Spinal cord (tissue), 10 donors: ENCODE measurements at places on chromosomes 13 and 19. TPM values are rescaled to one million over a fixed set of nuclear protein-coding genes. Genes with fewer than 3 reads are reported as not detected.

Gene FAM124A
- 6.1 TPM for total RNA-seq

Gene OR7C1
- total RNA-seq = 0.10 TPM

Gene CD37
- total RNA-seq = 2.9 TPM

Gene ABHD13
- 9.0 TPM for total RNA-seq

Gene TLE2
- total RNA-seq = 26.4 TPM

Gene DZIP1
- 82.5 TPM for total RNA-seq

- DNase-seq = no peak
These were observed 9.3 kb upstream of the CALM3 start for GRCh38 chr19:46591870-46592269.

- DNase-seq = no peak
These were observed 17.6 kb upstream of the KLK4 start for GRCh38 chr19:50928831-50929230.

DNA sequence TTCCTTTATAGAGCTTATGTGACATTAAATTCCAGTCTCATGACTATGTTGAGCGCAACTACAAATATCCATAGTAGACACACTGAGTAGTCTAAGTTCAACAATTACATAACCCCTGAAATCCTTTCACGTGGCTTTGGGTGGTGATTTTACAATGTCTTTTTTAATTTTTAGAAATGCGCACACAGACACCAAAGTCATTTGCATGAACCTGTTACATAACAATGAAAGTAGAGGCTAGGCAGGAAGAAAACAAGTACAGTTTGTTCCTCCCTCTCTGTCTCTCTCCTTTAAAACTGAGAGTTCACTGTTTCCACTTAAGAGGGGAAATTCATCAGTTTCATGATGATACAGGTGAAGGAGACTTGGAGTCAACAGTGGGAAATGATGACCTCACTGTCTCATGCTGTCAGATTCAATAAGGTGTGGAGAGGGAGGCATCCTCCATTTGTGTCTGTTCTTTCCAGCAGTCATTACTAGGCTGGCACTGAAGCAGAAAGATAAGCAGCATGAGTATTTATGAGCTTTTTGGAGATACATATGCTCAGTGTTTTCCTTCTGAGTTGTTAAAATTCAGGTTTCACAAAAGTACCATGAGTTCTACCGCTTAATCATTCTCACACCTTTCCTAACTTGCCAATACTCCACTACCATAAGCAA is 201.8 kb downstream of the LHFPL6 start:
- no peak for DNase-seq

DNA sequence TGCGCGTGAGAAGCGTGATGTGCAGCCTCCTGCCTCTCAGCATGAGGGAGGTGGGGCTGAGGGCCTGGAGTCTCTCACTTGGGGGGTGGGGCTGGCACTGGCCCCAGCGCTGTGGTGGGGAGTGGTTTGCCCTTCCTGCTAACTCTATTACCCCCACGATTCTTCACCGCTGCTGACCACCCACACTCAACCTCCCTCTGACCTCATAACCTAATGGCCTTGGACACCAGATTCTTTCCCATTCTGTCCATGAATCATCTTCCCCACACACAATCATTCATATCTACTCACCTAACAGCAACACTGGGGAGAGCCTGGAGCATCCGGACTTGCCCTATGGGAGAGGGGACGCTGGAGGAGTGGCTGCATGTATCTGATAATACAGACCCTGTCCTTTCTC is 8.7 kb downstream of the CD177 start:
- no peak for DNase-seq

GRCh38 chr13:113457510-113457909 is 4.2 kb upstream of the ADPRHL1 start:
- DNase-seq = no peak

DNA sequence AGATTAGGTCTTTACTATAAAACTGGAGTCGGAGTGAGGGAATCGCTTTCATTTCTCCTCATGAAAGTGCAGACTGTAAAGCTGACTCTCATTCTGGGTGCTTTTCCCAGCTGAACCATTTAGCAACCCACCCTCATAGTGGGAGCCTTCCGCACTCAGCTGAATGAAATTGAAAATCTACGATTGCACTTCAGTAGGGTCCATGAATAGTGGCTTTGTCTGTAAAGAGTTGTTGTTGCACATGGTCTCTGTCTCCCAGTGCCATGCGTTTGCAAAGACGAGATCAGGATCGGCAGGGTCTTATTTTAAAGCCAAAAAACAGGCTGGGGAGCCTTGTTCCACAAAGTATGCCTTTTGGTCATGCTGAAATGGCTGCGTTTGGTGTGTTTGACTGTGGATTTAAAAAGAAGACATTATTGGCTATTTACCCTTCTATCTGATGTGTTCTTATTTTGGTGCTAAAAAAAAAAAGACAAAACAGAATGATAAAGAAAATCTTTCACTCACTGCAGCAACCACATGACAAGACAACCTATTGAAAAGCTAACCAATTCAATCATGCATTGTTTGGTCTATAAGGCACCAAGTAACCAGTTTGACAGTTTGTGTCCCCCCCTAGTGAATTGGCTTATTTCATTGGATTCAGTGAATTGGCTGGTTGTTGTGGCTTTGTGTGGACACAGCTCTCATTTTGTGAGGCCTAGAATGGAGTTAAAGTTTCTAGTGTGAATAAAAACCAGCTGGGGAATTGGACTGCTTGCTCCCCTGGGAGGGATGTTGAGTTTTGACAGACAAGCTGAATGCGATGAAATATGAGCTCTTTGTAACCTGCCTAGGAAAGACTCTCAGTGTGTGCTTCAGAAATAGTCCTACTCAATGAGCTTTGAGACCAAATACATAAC is 65.6 kb downstream of the ARHGAP35 start:
- DNase-seq = peak; percentile 88

DNA sequence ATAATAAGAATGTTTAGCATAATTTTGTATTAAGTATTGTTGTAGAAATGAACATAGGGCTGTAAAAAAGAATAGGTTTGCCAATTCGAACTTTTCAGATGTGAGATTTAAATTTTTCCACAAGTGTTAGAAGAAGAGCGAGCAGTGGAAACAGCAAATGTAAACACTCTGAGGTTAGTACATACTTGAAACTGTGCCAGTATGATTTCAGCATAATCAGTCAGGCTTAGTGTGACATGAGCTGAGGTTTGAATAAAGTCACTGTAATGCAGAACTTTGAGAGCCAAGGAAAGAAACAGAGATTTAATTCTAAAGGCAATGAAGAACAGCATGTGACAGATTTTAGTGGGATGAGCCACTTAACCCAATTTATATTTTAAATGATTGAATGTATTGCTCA is 2166.4 kb downstream of the PCDH9 start:
- no peak for DNase-seq

DNA sequence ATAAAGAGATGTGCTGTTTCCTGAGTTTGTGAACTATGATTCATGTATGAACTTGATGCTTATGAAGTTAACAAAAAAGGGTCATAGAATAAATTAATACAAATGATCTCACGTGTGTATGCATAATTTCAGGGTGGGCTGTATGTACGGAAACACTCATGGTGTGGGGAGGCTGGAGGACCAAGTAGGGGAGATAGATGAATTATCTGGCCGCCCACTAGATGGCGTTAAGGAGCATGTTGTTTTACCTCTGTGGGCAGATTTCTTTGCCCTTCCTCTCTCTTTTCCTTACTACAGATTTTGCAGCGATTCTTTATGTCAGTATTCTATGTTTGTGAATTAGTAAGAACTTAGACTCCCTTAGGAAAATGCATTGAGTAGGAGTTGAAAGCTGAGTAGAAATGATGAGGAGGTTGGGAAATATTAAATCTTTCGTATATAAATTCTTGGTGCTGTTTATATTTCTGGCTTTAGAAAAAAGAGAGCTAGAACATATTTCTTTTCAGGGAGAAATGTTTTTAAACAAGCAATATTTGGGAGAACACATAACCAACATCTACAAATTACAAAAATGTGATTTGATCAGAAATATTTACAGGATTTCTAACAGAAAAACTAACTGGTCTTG is 47.4 kb upstream of the TMTC4 start:
- DNase-seq = peak; percentile 58

- no peak for DNase-seq
These were observed 1.1 kb downstream of the TRIM13 start for GRCh38 chr13:49997955-49998354.

DNA sequence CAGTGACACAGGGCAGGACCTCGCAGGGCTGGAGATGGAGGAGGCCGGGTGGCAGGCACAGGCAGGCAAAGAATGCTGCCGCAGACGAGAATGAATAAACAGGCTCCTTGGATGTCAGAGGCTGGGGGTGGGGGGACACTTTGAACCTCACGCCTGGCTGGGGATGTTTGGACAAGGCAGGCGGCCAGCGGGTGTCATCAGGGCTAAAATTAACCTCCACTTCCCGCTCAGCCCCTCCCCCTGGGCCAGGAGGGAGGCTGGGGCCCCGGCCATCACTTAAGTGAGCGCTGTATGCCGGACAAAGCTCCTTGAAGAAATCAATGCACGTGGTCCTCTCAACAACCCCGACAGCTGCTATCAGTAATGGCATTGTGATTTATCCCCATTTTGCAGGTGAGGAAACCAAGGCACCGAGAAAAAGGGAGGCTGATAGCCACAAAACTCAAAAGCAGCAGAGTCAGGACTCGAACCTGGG is 10.3 kb upstream of the FUT5 start:
- no peak for DNase-seq

- no peak for DNase-seq
These were observed 2783.8 kb downstream of the PCDH9 start for GRCh38 chr13:64446372-64446771.

- DNase-seq = no peak
These were observed 3.2 kb downstream of the GPR183 start for GRCh38 chr13:99303863-99304521.

DNA sequence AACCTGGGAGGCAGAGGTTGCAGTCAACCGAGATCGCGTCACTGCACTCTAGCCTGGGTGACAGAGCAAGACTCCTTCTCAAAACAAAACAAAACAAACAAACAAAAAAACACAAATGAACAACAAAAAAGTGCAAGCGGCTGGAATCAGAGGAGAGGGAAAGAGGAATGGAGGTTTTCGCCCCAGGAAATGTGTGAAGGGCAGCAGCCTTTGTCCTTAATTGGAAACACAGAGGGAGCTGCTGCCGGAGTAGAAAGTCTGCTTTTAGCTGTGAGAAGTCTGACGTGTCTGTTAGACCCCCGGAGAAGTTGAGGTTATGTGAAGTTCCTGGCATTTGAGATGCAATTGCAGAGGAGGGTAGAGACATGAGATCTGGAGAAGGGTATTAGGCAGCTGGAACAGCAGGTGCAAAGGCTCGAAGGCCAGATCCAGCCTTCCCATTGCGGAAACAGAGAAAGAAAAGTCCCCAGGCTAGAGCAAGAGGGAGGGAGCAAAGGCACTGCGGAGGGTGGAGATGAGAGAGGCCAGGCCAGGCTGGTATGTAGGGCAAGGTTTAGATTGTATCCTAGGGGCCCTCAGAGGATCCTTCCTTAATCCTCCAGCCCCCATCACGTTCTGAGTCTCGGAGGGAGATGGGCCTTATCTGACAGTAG is 473 bp downstream of the TMIGD2 start:
- DNase-seq = no peak

DNA sequence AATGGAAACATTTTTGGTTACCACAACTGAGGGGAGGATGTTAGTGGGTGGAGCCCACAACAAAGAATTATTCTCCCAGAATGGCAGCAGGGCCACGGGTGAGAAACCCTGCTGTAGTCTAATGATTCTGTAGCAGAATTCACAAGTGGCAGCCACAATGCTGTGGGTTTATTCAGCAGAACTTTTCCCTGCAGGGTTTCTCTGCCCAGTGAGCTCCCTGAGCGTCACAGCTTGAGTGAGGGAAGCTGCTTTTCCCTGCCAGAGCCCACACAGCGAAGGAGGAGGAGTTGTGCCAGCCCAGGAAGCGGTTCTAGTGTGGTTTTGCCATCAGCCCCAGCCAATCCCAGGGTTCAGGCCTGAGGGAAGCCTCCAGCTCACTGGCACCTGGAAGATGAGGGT is 4.4 kb downstream of the ATP12A start:
- peak; percentile 39 for DNase-seq

DNA sequence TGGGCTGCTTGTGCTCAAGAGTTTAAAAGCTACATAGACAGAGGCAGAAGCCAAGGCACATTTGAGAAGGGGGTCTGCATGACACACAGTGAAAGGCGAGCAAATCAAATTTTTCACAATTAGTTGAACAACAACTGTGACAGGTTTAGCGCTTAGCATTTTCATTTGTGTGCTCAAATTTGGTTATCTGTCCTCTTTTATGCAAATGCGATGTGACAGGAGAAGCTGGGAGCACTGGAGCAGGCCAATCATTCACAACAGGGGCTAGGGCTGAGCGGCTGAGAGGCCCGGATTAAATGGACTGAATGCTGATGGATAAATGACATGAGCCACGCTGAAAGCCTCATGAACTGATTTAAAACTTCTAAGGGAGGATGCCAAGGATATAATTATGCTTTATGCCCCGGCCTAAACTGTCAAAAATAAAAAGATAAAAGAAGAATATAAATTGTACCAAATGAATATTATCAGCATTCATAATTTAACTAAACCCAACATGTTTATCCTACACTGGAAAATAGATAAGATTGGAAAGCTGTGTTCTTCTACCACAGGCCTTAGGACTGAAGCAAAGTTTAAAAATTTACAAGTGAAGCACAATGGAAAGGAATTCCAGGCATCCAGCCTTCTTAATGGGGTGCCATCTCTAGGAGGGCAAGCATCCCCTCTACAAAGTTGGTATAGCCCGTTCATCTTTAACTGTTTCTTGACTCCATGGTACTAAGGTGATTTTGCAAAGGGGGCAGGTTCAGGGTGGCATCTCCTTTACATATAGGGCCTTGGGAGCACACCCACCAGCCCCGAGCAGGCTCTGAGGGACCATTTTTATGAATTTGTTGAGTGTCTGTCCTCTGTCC is 117.9 kb downstream of the RBM26 start:
- DNase-seq = no peak

- DNase-seq = no peak
These were observed 72.9 kb downstream of the TEX29 start for GRCh38 chr13:111393221-111393790.

DNA sequence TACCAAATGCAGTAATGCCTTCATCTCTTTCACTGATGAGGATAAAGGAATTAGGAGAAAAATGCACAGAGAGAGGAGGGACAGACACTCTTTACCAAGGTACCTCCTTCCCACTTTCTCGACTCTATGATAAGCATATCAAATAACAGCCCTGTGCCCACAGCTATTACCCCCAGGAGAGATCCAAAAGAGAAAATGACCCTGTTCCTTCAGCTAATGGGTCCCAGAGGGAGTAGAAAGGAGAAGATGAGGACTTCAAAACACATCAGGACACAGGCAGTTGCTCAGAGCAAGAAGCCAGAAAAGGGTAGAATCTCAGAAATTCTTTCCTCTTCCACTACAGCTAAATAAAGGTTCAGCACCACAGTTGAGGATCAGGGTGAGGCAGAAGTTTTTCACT is 80.6 kb downstream of the ABCC4 start:
- DNase-seq = no peak

DNA sequence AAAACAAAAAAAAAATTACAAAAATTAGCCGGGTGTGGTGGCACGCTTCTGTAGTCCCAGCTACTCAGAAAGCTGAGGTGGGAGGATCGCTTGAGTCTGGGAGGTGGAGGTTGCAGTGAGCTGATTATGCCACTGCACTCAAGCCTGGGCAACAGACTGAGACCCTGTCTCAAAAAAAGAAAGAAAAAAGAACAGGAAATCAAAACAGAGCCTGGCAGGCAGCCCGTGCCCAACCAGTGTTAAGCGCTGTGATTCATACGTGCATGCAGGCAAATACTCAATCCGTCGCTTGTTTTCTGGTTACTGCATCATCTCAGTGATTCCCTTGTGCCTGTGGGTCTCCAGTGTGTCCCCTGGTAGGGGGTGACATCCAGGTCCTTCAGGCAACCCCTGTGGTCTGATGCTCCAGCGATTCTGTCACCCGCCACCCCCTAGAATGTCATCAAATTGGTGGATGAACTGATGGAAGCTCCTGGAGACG is 18.1 kb downstream of the DDX39A start:
- no peak for DNase-seq

- no peak for DNase-seq
These were observed 71.1 kb upstream of the SOX21 start for GRCh38 chr13:94783489-94783888.
